Spleen (tissue), 13 donors: ENCODE measurements at places on chromosomes 11 and 22. TPM values are rescaled to one million over a fixed set of nuclear protein-coding genes. Genes with fewer than 3 reads are reported as not detected.

The OR10A2 gene
- total RNA-seq = not detected

- peak overlapping the region; percentile 63 for H3K27ac ChIP-seq
- peak overlapping the region; percentile 9 for H3K4me3 ChIP-seq
- H3K4me1 ChIP-seq = peaks cover 15% of the 10 kb centered on the region
- H3K27me3 ChIP-seq = no peaks in the 10 kb centered on the region
These were observed 2.1 kb upstream of the MEI1 start for GRCh38 chr22:41697126-41697775.

GRCh38 chr11:15624701-15625100 lies 510.0 kb downstream of the INSC start:
- H3K4me3 ChIP-seq = no peak overlapping the region
- peak overlapping the region; percentile 85 for H3K27ac ChIP-seq

The ZNF215 gene
- 4.1 TPM for total RNA-seq

The CAPN5 gene
- 3.5 TPM for total RNA-seq

The FXYD6 gene
- total RNA-seq = 93.1 TPM

The CREB3L1 gene
- 2.8 TPM for total RNA-seq

The RFPL1 gene
- total RNA-seq = not detected

DNA sequence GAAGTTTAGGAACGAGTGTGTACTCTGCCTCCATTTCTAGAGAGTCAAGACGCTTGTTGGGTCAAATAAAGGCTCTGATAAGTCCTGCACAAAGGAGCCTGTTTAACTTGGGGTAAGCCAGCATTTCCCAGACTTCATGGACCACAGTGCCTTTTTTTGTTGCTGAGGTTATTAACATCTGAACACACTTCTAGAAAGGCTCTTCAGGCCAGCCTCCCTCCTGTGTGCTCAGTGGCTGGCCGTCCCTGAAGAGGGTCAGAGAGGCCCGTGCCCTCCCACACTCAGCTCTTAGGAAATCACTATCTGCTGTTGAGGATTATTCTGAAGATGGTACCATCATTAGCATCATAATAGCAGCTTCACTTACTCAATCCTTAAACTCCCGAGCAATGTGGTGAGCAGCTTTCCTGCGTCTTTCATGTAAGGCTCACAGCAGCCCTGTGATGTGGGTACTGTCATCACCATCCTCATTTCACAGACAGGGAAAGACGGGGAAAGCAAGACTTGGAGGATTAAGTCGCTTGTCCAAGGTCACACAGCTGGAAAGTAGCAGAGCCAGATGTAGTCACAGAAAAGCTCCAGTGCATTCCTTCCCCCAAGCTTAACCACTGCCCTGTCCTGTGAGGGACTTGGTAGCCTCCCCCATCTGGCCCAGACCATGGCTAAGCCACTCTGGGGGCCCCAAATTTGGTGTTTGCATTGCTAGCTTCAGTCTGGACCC lies 71.3 kb downstream of the TSPAN18 start:
- H3K27ac ChIP-seq = no peak overlapping the region
- peak; percentile 35 for DNase-seq
- H3K4me3 ChIP-seq = no peak overlapping the region
- no peaks in the 10 kb centered on the region for H3K27me3 ChIP-seq

The MYEOV gene
- total RNA-seq = not detected

- H3K4me3 ChIP-seq = no peak overlapping the region
- no peaks in the 10 kb centered on the region for H3K27me3 ChIP-seq
- no peaks in the 10 kb centered on the region for H3K4me1 ChIP-seq
- H3K27ac ChIP-seq = no peak overlapping the region
- no peak for DNase-seq
- H3K36me3 ChIP-seq = no peaks in the 10 kb centered on the region
These were observed 266.7 kb upstream of the CTSC start for GRCh38 chr11:88604260-88604659.

The ISX gene
- not detected for total RNA-seq
